Activated CD8-positive, alpha-beta T cell treated with anti-CD3 and anti-CD28 coated beads for 36 hours (primary cell): ENCODE measurements at places on chromosomes 3 and 15. TPM values are rescaled to one million over a fixed set of nuclear protein-coding genes. Genes with fewer than 3 reads are reported as not detected.

DNA sequence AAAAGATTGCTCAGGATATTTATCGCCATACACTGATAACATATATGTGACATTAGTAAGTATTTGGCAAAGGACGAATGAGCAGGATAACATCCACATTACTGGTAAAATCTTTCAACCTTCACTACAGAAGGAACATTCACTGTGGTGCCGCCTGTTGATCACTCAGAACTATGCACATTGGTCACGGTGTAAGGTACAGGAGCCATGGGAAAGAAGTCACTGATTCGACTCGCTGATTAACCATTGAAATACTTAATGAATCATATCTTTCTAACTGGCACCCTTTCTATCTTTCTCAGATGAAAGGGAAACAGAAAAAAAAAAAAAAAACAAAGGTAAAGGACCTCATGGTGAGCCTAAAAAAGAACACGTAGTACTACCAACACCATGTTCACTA, 68.8 kb downstream of the TJP1 start:
- no peak for DNase-seq
- H3K27me3 ChIP-seq = peaks cover 5% of the 10 kb centered on the region
- H3K4me1 ChIP-seq = no peaks in the 10 kb centered on the region

GRCh38 chr15:80429964-80430363, 25.8 kb downstream of the ARNT2 start:
- no peak overlapping the region for H3K27ac ChIP-seq
- no peaks in the 10 kb centered on the region for H3K36me3 ChIP-seq
- no peak overlapping the region for H3K4me3 ChIP-seq
- no peak for DNase-seq
- peaks cover 5% of the 10 kb centered on the region for H3K27me3 ChIP-seq
- no peaks in the 10 kb centered on the region for H3K4me1 ChIP-seq

DNA sequence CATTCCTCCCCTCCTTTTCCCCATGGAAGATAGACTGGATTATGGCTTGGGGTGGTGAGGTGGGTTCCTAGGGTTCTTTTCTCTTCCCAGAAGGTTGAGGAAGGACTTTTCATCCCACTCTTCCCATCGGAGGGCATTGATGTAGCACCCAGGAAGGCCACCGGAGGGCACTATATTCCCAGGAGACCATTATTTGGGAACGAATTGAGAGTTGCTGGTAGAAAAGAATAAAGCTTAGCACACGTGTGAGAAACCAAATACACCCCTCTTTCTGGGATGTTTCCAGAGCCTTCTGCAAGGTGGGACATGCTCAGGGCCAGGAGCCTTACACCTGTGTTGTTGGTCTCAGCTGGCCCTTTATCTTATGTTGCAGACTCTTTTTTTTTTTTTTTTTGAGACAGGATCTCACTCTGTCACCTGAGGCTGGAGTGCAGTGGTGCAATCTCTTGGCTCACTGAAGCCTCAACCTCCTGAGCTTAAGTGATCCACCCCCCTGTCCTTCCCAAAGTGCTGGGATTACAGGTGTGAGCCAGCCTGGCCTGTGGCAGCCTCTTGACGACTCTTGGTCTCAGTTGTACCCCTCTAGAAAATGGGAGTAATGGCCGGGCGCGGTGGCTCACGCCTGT, 6.3 kb upstream of the CDC25A start:
- H3K4me3 ChIP-seq = no peak overlapping the region
- H3K36me3 ChIP-seq = no peaks in the 10 kb centered on the region
- H3K27me3 ChIP-seq = no peaks in the 10 kb centered on the region
- DNase-seq = peak; percentile 43
- H3K27ac ChIP-seq = no peak overlapping the region

- peaks cover 14% of the 10 kb centered on the region for H3K4me1 ChIP-seq
- no peak overlapping the region for H3K27ac ChIP-seq
- peaks cover 55% of the 10 kb centered on the region for H3K27me3 ChIP-seq
- no peaks in the 10 kb centered on the region for H3K36me3 ChIP-seq
- DNase-seq = no peak
Measured at GRCh38 chr15:65423150-65423975, 616 bp upstream of the IGDCC4 start.

ASB14 gene
- total RNA-seq = not detected

SEMA3F gene
- total RNA-seq = 0.43 TPM

IGSF10 gene
- not detected for total RNA-seq
